Tibial artery (tissue), 4 donors: ENCODE measurements at places on chromosomes 7 and 10.

DNA sequence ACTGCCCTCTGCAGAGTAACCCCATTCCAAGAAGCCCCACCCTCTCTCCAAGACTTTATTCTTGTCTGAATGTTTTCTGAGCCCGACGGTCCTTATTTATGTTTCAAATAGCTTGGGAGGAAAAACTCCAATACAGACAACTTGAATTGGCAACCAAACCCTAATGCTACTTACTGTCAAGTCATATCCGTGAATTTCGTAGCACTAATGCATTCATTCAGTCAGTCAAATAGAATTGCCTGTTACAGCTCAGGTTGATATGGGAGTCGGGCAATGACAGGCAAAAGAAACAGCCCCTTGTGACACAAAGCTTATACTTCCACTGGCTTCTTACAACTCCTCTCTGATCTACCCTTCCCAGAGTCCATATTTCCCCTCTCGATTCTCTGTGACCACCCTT is 58.5 kb upstream of the LRGUK start:
- no peak for DNase-seq

- DNase-seq, result no peak
Observed at GRCh38 chr10:26890956-26891355, 30.2 kb upstream of the ABI1 start.

DNA sequence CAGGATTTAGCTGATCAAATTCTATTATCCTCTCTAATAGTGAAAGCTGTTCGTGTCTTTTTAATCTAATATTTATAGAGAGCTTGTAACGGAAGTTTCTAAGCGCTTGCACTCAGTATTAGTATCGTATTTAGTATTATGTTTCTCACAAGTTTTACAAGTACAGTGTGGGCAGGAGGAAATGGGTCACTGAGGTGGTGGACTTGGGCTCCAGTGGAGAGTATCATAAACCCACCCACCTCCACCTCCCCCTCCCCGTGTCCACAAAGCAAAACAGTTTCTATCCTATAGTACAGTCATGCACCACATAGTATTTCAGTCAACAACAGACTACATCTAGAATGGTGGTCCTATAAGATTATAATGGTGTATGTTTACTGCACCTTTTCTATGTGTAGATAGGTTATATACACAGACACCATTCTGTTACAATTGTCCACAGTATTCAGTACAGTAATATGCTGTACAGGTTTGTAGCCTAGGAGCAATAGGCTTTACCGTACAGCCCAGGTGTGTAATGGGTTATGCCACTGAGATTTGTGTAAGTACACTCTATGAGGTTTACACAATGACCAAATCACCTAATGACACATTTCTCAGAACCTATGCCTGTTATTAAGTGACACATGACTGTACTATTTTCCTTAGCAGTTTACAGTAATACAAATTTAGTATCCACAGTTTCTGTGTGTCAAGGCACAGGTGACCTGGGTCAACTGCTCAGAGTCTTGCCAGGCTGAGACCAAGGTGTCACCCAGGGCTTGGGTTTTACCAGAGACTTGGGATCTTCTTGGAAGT is 1021.3 kb upstream of the C7orf33 start:
- no peak for DNase-seq

GRCh38 chr7:137992550-137993394 is 9.1 kb downstream of the CREB3L2 start:
- DNase-seq, result peak; percentile 85
